ENCODE measurements at places on chromosomes 2 and 18.

- DNase-seq: no peak
These were observed 105.9 kb upstream of the ID2 start for GRCh38 chr2:8575834-8576423.

DNA sequence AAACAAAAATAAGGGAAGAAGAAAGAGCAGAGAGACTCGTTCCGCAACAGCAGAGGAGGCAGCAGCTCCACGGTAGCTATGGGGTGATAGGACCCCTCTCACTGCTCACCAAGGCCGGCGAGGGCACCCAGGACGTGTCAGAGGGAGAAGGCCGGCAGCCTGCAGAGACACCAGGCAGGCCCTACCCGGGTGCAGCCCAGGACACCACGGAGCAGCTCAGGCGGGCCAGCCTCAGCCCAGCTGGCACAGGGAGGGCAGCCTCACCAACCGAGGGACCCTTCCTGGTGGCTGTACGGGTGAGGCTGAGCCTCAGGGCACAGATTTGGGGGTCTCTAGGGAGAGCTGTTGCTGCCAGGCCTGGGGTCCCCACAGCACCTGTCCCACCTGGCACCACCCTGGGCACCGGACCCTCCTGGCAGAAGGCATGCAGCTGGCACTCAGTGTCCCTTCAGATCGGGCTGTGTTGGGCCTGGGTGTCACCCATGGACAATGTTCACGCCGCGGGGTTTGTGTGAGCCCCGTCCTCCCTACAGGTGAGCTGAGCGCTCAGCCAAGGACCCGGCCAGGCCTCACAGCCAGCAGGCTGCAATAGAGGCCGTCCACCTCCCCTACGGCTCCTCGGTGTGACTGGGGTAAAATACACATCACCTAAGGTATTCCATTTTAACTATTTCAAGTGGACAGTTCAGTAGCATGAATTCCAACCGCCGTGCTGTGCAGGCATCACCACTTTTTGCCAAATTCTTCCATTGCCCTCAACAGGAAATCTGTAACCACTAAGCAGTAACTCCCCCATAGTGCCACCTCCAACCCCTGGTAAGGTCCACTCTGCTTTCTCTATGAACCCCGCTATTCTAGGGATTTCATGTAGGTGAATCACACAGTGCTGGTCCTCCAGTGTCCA, 21.6 kb downstream of the KCNG2 start:
- DNase-seq: no peak

DNA sequence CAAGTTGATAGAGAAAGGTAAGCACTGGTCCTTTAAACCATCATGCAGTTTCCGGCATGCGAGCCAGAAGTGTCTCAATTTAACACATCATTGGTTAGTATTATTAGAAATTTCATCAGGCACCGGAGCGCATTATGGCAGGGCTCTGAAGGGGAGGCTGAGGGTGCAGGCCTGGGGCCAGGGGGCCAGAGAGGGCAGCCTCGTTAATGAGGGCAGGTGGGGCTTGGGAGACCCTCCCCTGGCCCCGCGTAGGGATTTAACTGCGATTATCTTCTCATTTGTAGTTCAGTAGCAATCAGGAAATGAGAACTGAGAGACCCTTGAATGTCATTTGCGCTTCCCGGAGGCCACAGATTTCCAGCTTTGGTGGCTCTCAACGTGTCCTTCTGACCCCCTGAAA, 246.4 kb downstream of the KLHL29 start:
- no peak for DNase-seq

- no peak for DNase-seq
These were observed 116.6 kb downstream of the RPIA start for GRCh38 chr2:88808083-88808482.

- no peak for DNase-seq
These were observed 102.9 kb downstream of the SPTBN1 start for GRCh38 chr2:54559006-54559445.

DNA sequence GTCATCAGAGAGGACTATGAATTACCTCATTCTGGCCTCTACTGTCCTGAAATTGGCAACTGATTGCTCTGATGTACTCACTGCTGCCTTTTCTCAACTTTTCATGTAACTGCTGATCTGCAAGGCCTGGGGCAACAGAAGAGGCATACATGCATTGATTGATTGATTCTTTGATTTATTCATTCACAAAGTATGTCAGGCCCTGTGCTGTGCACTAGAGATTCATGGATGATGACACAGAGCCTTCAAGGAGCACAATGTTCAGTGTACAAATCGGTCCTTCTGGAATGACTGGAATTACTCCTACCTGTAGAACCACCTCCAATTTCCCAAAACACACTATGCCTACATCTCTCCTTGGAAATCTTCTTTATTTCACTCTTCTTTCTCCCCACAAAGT, 111.3 kb downstream of the LRATD1 start:
- no peak for DNase-seq

- DNase-seq: no peak
These were observed 484.6 kb downstream of the SATB2 start for GRCh38 chr2:198973181-198973580.

DNA sequence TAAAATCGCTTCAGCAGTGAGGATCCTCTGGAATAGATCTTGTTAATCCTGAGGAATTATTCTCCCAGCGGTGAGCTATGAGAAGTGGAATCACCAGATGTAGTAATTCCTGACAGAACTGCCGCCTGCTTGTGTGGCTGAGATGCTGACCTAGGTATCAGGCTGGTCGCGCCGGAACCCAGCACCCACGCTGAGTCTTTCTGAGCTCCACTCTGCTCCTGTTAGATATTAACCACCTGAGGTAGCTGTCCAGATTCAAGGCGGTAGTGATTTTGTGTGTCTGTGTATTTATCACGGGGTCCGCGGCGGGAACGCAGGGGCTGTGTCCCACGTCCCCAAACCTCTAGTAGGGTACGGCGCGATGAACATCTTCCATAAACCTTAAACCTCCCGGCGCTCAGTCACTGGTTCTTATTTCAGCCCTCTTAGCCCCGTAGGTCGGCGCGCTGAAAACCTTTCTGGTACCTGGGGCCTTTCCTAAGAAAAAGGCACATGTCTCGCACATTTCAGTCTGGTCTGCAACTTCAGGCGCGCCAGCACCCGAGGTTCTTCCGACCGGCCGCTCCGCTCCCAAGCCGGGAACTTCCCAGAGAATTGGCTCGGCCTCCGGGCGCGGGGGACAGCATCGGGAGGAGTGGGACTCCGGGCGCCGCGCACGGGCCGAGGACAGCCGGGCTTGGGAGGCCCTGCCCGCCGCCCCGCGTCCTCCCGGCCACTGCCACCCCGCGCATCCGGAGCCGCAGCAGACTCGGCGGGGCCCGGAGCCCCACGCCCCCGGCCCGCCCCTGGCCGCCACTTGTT, 542 bp upstream of the CNNM3 start:
- no peak for DNase-seq

DNA sequence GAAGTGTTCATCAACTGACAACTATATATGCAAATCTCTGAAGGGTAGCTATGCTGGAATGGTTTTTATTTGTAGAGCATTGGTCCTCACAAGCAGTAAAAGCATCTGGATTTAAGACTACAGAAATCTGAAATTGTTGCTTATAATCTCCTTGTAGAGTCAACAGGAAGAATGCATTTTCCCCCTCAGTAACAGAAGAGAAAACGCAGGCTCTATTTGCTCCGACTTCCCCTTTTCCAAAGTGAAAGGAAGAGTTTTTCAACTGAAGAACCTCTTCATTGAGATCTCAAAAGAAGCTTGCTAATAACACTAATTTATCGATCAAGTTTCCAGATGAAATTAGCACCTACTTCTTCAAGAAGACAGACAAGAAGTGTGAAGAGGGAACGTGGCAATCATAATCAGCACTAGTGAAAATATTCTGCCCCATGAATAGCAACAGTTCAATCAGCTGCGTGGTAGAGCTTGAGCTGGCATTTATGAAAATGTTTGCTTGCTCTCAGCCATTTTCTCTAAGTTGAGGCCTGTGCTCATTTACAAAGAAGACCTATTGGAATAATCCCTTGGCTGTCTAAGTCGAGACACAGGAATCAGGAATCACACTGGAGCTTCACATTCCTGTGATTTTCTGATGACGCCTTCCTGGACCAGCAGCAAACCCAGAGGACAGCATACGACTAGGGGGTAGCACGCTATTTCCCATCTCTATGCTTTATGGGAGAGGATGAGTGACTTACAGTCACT, 43.7 kb downstream of the TGIF1 start:
- DNase-seq: no peak

DNA sequence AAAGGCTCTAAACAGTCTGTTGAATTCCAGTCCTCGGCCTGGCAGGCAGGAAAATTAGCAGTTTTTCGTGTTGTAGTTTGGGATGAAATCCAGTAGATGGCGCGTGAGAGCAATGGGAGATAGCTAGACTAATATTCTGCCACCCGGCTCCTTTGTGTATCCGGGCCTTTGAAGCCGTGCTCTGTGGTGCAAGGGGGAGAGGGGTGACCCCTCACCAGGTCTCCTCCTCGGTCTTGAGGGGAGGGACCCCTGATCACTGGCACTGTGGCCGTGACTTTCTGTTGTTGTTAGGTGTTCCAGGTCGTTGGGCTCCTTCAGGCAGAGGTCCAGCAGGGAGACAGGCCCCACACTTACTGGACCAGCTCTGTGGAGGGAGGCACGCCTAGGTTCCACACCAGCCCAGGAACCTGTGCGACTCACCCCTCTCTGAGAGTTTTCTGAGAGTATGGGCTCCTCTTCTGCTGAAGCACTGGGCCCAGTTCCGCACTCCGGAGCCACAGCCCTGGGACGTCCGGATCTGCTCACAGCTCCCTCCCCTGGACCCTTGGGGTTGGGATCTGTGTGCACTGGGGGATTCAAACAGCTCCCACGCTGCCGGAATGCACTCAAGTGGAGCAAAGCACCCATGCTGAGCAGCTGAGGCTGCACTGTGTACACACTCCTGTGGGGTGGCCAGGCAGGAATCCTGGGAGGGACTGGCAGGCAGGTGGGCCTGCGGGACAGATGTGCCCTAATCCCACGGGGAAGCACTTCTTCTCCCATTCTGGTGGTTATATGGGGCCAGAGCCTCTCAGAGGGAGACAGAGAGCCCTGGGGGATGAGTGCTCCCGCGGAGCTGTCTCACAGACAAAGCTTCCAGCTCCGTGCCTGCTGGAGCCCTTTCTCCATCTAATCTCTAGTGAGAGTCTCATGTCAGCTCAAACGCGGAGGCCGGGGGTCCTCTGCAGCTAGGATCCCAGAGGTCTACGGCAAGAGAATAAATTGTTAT, 8.8 kb downstream of the GKN2 start:
- DNase-seq: peak; percentile 70

DNA sequence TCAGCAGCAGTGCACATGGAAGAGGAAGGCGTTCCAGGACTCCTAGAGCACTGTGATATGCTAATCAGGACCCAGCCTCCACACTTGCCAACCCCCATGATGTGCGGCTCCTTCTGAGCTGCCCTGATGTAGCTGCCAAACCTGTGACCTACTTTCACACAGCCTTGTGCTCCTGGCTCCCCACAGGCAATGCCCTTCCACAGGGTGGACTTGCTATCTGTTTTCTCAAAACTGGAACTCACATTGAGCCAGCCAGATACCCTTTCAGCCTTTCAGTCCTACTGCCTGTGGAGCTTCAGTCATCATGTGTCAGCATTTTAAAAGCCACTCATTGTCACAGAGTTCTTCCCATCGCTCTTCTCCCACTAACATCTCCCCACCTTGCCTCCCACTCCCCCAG, 181.6 kb downstream of the AFF3 start:
- no peak for DNase-seq

DNA sequence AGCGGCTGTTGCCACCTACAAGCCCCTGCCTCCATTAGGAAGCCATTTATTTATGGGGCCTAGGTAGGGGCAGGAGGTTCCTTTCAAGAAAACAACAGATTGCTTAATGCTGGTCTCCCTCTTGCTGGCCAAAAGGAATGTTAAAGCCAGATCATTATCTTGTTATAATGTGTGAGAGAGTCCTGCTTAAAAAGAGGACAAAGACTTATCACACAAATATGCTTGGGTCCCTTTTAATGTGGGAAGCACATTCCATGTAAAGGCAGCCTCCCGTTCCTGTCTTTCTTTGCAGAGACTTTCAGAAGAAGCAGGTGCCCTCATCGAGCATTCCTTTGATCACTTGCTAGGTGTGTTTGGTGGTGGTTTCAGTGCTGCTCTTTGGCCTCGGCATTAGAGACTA, 76.4 kb downstream of the AGAP1 start:
- DNase-seq: no peak

DNA sequence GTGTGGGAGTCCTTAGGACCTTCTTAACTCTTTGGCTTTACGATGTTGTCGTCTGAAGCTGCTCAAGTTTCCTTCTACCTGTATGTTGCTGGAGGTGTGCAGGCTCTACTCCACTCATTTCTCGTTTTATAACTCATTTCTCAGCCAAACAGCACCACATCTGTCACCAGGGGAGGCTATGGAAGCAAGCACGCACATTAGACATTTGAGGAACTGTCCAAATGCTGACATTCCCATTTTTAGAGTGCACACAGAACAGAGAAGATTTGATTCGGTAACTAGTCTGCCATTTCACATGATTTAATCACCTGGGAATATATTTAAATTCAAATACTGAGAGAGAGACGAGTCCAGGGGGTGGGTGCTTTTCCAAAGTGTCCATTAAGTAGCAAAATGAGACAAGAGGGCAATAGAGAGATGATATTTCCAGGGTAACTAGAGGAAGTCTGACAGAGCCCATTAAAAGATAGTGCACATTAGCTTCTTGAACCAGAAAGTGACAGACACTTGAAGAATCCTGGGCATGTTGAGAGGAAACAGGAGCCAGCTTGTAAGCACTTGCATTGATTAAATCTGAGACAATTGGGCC, 793.3 kb downstream of the TDRD15 start:
- no peak for DNase-seq
